ENCODE measurements at places on chromosomes 5 and 9. TPM values are rescaled to one million over a fixed set of nuclear protein-coding genes. Genes with fewer than 3 reads are reported as not detected.

The HTR1A gene
- not detected for total RNA-seq

The DMRT2 gene
- total RNA-seq = not detected

The TICAM2 gene
- 4.9 TPM for total RNA-seq

The PRR16 gene
- 12.0 TPM for total RNA-seq

The IRGM gene
- not detected for total RNA-seq

The PCDHGA12 gene
- total RNA-seq = 17.4 TPM

The FGF18 gene
- total RNA-seq = not detected

The SLC45A2 gene
- not detected for total RNA-seq

The PLPP7 gene
- 5.1 TPM for total RNA-seq

The LCN9 gene
- total RNA-seq = not detected

The TNC gene
- 46.0 TPM for total RNA-seq

The CER1 gene
- total RNA-seq = not detected

The MARVELD2 gene
- total RNA-seq = 0.88 TPM

The DHX29 gene
- 23.0 TPM for total RNA-seq

The SLC27A4 gene
- total RNA-seq = 16.4 TPM

The GFPT2 gene
- 25.4 TPM for total RNA-seq

The PDCD1LG2 gene
- 4.7 TPM for total RNA-seq

The IL3 gene
- total RNA-seq = not detected

The TSLP gene
- total RNA-seq = 5.8 TPM

The CNOT6 gene
- total RNA-seq = 11.1 TPM

The GPR150 gene
- total RNA-seq = 1.0 TPM

The SH3TC2 gene
- 0.52 TPM for total RNA-seq

The ATG10 gene
- total RNA-seq = 5.4 TPM

The BTNL3 gene
- total RNA-seq = not detected

The ELOVL7 gene
- total RNA-seq = not detected

The SUSD3 gene
- total RNA-seq = 1.8 TPM

The RAB24 gene
- 45.6 TPM for total RNA-seq

The TXNDC8 gene
- not detected for total RNA-seq

The FAM169A gene
- total RNA-seq = under 0.01 TPM

The RUFY1 gene
- 19.7 TPM for total RNA-seq

The CATSPER3 gene
- not detected for total RNA-seq

The CARD19 gene
- total RNA-seq = 114 TPM

The ROPN1L gene
- total RNA-seq = 0.39 TPM

The GDF9 gene
- not detected for total RNA-seq

The UBLCP1 gene
- total RNA-seq = 31.5 TPM

The GLDC gene
- 2.2 TPM for total RNA-seq

The RC3H2 gene
- 26.6 TPM for total RNA-seq

The C9orf153 gene
- total RNA-seq = not detected

The CARTPT gene
- not detected for total RNA-seq

The EQTN gene
- total RNA-seq = not detected

The ADAMTSL1 gene
- 1.0 TPM for total RNA-seq

The DBN1 gene
- total RNA-seq = 211 TPM

The STKLD1 gene
- 0.13 TPM for total RNA-seq

The RANBP3L gene
- 0.13 TPM for total RNA-seq

The CDX1 gene
- not detected for total RNA-seq

The SLC6A19 gene
- total RNA-seq = not detected

The HDAC3 gene
- 53.3 TPM for total RNA-seq

The GRIN1 gene
- total RNA-seq = not detected

The TBC1D9B gene
- 51.5 TPM for total RNA-seq

The UHRF2 gene
- 20.8 TPM for total RNA-seq

The ANKRD31 gene
- total RNA-seq = under 0.01 TPM

The CFAP77 gene
- total RNA-seq = not detected

The NR5A1 gene
- total RNA-seq = not detected

The FAM221B gene
- not detected for total RNA-seq

The GMCL2 gene
- total RNA-seq = not detected

The SV2C gene
- not detected for total RNA-seq

The IFNK gene
- total RNA-seq = not detected

The MEGF10 gene
- total RNA-seq = 6.3 TPM

The CORO2A gene
- total RNA-seq = 0.32 TPM
